Fibroblast of the aortic adventitia (primary cell): ENCODE measurements at places on chromosomes 11 and 22. TPM values are rescaled to one million over a fixed set of nuclear protein-coding genes. Genes with fewer than 3 reads are reported as not detected.

Gene RAB3IL1
- 17.1 and 50.7 TPM in 2 replicates for total RNA-seq

Gene VSIG2
- not detected in 2 replicates for total RNA-seq

- no peak for DNase-seq
Observed at GRCh38 chr22:43624144-43624998, 187.7 kb downstream of the EFCAB6 start.

DNA sequence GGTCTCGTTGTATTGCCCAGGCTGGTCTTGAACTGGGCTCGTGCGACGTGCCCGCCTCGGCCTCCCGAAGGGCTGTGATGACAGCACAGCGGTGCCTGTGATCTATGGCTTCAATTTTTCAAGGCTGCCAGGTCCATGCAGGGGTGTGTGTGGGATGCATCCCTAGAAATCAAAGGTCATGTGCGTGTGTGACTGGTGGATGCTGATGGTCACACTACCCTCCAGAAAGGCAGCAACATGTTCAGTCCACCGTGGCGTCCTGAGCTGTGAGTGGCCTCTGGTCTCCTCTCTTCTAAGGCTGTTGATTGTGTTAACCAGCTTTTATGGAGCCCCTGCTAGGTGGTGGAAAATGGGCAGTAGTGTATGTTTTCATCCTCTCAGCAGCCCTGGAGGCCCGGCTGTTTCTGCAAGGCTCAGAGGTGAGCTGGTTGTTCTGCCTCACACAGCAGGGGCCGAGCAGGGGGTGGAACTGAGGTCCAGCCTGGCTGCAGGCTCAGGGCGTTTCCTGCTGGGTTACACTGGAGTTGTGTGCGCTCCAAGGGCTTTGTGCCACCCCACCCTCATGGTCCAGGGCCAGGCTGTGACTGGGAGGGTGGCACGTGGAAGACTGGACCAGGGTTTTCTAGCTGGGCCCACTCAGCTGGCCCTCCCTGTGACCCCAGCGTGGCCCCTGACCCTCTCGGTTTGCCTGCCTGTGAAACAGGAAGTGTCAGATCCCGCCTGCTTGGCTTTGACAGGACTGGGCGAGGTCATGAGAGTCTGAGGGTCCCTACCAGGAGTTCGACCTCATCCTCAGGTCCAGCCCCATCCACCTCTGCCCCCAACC lies 7.7 kb downstream of the BIK start:
- DNase-seq, result no peak

- DNase-seq, result peak; percentile 16
Observed at GRCh38 chr11:15258433-15259165, 143.9 kb downstream of the INSC start.

DNA sequence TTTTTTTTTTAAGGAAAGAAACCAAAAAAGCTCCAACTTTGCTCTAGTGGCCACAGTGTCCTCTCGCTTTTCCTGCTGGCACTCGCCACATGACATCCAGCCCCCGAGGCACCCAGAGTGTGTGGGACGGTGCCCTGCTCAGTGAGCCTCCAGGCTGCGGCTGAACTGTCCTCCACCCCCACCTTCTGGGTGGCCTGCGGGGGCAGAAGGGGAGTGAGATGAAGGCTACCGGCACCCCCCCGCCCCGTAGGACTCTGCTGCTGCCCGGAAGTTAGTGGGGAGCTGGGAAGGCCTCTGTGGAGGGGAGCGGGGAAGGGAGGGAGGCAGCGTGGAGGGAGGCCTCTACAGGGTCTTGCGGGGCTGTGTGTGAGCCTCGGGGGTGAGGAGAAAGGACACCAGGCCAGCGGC lies 264.4 kb downstream of the CTTN start:
- no peak for DNase-seq

DNA sequence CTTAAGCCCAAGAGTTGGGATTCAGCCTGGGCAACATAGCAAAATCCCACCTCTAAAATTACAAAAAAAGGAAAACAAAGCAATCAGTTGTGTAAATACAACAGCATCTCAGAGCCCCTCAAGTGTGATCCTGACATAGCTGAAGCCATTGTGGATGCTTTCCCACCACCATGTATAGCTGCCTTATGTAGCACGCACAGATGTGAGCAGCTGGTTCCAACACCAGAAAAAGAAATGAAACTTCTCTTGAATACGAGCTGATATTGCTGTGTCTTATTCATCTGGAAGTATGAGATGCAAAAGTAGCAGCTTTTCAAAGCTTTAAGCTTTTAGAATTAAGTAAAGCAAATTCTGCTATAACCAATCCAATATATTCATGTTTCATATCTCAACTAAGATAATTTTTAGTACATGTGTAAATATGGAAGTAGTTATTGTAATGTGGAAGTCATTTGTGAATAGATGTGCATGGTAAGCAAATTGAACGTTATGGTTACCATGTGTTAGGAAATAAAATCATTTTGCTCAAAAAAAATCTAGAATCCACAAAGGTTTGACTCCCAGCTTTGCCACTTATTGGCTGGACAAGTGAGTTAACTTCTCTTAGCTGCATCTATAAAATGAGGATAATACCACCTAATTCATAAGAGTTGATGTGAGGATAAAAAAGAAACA lies 63.2 kb downstream of the SGSM3 start:
- DNase-seq, result no peak
